NCI-H446 (cell line): ENCODE measurements at places on chromosomes 2 and 18.

GRCh38 chr2:11072550-11072949 is 82.7 kb upstream of the SLC66A3 start:
- no peak for DNase-seq

DNA sequence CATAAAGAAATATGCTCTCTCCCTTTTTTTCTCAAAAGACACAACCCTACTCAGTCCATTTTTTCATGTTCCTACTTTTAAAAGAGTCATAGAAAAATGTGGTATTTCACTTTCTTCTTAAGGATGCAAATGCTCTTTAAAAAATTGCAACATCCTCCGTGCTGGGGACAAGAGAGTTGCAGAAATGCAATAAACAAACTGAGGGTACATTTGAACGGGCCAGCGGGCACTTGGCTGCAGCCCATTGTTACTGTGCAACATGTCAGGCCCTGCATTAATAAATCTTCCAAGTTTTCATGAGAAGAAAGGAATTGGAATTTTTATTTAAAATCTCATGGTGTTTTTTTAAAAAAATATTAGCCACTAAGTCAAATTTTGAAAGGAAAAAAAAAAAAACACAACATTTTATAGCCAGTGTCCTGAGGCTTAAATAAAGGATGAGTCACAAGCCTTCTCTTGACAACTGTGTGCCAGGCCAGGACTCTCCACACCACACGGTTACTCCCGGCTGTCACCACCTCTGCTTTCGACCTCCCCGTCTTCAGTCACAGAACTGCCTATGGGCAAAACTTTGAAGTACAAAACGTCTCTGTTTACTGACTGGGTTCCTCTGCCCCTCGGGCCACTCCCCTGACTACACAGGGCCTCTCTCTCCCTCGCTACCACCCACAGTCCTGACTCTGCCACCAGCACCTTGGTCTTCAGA is 57.5 kb upstream of the MFF start:
- no peak for DNase-seq

DNA sequence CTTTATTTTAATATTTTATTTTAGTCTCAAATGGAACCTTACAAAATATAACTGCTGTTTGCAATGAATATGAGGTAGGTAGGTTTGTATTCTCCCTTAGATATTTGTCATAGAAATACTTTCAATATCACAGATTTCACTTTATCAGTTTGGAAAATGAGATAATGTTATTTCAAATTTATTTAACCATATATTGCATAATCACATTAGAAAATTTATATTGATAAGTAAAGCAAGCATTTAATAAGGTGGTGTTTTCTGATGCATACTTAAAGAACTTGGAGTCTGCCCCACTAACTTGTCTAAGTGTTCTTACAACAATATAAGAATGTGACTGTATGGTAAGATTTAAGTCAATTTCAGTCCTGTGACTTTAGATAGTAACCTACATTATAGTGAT is 85.1 kb downstream of the UBE2E3 start:
- DNase-seq: no peak

DNA sequence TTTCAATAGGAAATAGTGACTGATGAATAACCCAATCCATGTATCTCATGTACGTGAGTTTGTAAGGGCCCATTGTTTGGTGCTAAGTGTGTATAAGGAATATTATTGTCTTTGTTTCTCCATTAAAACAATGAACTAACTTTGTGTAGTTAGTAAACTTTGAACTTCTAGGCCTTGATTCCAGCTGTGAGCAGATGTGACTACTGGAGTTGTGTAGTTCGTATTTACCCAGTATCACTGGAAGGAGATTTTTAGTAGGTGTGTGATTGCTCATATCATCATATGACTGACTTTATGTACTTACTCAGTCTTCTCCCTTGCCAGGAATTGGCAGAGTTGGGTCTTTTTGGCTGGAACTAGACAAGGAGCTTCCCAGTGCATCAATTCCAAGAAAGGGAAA is 227.4 kb downstream of the AGPS start:
- DNase-seq: peak; percentile 46

DNA sequence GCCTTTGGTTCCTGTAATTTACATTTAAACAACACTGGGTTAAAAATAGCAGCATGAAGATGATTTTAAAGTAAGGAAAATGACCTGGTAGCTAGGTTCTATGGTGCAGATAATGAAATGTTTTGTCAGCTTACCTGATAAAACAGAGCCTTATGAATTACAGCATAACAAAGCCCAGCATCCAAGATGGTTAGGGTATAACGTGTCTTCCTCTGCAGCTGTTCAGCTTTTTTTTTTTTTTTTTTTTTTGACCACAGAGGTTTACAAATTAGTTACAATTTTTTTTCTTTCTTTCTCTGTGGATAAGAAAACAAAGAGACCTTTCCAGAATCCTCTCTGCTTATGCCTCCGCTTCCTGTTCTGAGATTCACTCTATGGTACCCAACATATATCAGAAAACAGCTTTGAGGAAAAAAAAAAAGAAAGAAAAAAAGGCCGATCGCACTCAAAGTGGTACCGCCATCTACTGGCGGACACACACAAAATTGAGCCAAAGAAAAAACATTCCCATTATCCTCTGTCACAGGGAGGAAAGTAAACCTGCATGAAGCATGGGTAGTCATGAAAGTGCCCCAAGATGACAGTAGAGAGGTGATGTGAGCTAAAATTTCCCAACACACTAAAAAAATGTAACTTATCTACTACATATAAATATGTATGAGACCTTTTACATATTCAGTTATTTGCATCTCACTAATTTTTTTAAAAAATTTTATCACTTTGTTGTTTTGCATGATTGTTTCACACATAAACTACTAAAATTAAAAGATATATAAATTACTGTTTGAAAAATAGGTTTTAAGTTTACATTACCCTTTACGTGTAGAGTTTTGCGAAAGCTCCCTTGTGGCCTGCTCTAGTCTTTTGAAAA is at the start of gene SCN3A:
SCN3A (minus strand) TSS at position 362 of the 871 bp plus-strand sequence. CDS start 27,656 bp downstream, outside the sequence.
- peak; percentile 79 for DNase-seq

DNA sequence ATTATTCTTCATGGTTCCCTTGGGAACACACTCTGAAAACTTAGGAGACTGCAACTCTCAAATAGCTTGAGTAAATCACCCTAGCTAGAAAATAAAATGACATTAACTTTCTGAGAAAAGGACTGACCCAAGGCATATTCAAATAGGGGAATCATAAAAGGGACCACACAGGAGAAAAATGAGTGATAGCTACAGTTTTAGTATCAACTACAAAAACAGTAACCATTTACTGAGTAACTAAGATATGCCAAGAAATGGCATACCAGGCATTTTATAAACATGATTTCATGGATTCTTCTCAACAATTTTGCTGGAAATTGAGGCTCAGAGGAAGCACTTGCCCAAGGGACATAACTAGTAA is 84.5 kb downstream of the AFF3 start:
- no peak for DNase-seq

DNA sequence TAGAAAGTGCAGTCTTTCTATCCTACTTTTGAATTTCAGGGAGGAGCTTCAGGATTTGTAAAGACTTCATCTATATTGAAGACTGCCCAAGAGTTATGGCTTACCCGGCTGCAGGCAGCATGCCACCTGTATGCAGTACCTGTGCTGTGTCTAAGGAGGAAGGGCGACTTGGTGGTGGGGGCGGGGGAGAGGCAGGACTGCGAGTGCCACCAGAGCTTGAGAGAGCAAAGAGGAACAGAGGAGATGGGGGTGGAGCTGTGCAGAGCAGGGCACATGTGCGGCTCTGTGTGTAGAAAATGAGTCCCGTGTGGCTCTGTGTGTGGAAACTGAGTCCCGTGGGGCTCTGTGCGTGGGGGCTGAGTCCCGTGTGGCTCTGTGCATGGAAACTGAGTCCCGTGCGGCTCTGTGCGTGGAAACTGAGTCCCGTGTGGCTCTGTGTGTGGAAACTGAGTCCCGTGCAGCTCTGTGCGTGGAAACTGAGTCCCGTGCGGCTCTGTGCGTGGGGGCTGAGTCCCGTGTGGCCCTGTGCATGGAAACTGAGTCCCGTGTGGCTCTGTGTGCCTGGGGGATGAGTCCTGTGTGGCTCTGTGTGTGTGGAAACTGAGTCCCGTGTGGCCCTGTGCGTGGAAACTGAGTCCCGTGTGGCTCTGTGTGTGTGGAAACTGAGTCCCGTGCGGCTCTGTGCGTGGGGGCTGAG is 43.2 kb downstream of the LDLRAD4 start:
- no peak for DNase-seq

DNA sequence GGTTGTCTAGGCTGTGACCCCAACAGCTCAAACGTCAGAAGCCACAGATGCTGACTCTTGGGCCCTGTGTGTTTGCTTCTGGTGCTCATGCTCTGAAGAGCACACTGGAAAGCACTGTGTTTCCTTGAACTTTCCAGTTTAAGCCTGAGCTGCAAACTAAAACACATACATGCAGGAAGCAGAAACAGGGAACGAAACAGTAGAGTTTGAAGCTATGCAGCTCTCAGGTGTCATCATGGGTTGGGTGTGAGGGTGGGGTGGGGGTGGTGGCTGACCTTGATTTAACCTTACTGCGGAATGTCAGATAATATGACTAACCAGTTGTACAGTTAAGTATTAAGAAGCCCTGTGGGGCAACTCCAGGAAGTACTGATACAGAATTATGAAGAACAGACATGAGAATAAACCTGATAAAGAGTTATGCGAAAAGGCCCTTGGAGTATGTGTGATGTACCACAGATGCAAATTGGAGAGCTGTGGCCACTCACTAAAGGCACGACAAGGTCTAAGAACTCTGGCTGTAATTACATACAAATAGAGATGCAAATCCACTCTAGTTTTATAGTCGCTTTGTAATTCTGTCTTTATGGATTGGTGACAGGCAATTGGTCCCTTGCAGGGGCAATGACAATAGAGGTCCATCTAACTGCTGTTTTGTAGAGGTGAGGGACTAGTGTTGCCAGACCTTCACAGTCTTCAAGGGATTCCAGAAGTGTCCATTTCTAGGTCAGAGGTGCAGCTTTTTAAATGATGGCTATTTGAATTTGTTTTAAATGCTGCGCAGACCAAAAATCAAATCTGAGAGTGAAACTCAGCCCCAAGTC is 273.1 kb downstream of the NAPG start:
- DNase-seq: no peak

DNA sequence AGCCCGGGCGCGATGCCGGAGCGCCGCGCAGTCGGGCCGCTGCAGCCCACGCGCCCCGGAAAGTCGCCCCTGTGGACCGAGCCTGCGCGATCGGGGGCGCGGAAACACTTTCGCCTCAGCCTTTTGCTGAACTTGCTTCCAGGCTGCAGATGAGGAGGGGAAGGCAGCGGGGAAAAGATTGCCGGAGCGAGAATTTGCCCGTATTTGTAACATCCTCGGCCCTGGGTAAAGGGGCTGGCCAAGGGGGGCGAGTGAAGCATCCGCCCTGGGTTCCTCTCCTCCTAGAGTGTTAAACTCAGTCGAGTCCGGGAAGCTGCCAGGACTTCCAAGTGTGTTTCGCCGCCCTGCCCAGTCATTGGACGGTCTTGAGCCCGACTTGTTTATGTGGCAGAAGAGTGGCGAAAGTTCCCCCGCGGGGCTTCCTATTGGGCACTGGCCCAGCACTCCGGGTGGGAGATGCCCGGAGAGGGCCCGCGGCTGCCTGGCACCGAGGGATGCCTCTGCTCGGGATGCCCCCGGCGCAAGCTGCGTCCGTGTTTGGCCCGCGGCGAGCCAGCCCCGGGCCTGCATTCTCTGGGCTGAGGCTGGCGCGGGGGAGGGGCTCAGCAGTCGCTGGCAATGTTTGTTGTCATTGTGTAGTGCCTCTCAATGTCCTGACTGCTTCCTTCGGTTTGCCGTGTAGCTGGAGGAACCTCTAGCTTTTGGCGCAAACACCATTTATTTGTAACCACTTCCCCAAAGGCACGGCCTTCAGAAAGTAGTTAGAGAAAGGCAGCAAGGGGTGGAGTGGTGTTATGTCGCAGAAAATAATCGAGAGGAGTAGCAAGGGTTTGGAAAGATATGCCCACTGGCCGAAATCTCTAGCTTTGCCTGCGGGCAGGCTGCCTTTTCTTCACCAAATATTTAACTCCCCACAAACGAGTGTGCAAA is 1.1 kb downstream of the CYBRD1 start:
- peak; percentile 5 for DNase-seq

- DNase-seq: no peak
Measured at GRCh38 chr2:70748002-70748784, 19.8 kb downstream of the ADD2 start.

DNA sequence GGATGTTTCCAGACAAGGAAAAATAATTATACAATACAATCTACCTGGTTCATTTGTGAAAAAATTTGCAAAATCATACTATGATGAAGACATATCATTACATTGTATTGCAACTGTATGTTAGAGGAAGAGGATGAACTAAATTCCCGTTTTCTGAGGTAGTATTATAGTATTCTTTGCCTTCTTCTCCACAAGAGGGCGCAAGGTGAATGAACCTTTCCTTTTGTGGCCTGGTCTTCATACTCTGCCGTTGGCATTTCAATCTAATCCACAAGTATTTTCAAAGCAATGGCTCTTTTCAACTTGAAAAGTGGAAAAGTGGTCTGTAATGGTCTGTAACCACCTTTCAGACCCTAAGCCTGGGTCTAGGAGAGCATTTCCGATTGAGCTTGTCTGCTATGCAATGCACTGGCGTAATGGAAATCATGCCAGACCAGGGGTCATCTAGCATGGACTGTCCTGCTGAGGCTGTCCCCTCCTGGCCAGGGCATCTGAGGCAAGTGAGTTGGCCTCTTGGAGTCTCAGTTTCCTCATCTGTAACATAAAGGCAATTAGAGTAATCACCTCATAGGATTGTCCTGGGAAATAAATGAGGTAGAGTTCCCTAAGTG is 30.8 kb upstream of the ZNF396 start:
- DNase-seq: peak; percentile 71

GRCh38 chr18:44232500-44232899 is 448.2 kb upstream of the SETBP1 start:
- no peak for DNase-seq

DNA sequence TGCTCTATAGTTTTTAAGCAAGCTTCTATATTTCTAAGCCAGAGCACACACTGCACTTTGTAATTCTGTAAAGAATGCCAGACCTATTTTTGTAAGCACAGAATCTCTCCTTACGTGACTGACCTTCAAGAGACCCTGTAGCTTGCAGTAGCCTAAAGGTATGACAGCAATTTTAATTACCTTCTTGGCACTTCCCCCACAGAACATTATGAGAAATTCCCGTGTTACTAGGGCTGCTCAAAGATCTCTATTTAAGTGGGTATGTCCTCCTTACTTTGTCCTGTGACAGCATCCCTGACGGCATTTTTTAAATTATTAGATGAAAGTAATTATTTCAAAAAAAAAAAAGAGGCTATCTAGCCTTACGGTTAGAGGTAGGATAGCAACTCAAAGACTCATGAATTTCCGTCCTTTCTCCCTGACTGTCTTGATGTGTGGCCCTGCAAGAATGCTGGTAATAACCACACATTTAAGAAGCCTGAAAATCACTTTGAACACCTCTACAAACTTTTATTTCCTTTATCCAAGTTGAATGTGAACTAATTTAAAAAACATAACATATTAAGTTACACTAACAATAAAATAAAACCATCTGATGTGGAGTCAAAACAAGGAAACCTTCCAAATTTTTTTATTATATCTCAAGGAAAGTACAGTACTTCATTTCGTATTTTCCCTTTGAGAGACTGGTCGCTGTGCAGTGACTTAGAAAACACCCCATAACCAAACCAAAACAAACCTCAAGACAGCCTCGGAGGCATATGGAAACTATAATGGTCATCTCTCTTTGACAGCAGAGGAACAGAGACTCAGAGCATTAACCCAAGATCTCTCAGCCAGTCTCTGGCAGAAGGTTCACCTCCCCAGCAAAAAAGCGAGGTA is 54.9 kb downstream of the THUMPD2 start:
- DNase-seq: no peak
